ENCODE measurements at places on chromosomes 7 and 10.

DNA sequence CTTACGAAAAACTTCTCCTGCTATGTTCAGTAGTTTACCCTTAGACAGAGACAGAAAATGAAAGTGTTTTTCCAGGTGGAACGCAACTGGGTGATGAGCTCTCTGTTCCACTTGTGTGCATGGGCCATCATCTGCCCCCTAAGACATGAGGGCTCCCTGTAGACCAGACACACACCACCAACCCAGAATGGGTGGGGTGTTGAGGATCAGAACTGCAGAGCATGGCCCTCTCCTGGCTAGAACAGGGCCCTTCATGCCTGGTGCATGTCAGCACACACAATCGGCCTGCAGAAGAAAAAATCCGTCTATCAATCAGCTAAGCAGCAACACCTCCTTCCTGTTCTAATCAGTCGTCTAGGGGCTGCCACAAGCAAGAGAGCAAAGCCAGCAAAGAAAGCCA, 186.2 kb upstream of the INHBA start:
- no peak for DNase-seq

DNA sequence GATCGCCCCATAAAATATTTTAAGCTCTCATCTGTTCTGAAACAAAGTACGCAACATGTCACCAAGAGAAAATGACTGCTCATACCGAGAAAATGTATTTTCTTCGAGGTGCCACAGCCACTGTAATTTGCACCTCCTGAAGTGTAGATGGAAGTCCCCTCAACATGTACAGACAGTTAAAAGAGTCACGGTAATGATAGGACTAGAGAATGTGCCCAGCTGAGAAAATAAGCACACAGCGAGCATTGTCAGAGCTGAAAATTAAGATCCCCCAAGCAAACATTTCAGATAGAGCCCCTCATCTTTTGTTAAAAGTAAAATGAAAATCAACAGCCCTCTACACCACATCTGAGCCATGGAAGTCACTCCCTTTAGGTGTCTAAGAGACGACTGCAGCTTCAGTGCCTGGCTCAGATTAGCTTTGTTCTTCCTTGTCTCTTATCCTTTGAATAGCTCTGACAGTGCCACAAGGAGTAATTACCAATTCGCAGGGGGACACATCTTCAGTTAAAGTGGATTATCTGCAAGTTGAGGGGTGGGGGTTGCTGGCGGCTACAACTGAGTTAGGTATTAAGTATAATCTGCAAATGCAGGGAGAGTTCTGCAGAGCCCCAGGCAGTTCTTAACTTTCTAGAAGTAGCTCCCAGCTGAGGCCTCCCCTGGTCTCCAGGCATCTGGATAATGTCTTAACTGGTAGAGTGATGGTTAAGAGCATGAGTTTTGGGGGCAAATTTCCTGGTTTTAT, 222.7 kb upstream of the C7orf33 start:
- no peak for DNase-seq

DNA sequence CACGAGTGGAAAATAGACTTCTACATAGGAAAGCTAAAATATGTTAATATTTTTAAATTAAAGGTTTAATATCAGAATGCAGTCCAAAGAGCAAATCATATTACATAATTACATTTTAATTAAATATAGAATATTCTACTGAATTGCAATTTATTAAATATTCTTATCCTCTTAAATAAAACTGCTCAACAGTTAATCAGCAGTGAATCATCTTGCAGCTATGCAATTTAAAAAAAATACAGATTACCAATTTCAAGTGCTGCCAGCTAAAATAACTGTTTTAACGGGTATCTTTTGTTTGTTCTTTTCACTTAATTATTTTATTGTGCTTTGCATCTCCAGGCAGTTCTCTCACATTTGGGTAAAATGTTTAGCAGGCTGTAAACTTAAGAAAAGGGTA, 82.2 kb downstream of the ZNRF2 start:
- no peak for DNase-seq

DNA sequence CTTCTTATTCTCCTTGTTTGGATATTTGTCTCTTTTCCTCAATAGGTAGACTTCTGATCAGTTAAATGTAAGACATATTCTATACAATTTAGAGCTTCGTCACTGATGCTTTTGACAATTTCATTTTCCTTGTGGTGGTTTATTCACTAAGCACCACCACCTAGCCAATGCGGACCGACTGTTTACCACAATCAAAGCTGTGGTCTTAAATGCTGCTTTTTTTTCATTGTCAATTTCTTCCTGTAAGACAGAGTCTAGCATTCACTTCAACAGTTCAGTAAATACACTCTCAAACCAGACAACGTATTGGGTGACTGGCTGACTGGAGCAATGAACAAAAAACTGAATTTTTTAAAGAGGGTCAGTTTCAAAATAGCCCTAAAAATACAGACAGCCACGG, 239.0 kb downstream of the DNAJB6 start:
- no peak for DNase-seq

- no peak for DNase-seq
These were observed 62.5 kb upstream of the RAPGEF5 start for GRCh38 chr7:22419488-22419887.

DNA sequence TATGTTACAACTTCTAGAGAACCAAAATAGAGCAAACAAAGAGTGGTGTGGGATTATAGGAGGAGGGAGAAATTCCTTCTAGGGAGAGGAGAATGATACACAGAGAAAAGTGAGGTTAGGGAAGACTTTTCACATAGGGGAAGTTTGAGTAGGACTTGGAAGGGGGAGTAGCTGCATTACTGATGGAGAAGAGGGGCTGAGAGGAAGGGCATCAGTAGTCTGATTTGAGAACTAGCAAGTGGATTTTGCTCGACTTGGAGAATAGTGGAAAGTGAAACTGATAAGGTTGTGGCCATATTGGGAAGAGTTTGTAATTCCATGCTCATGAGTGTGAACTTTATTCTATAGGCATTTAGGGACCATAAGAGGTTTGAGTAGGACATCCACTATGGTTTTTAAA, 6.1 kb downstream of the NRF1 start:
- DNase-seq = no peak

- peak; percentile 10 for DNase-seq
These were observed 266.0 kb downstream of the USP6NL start for GRCh38 chr10:11345224-11346054.

GRCh38 chr7:158262284-158263109, 325.1 kb downstream of the PTPRN2 start:
- no peak for DNase-seq

- no peak for DNase-seq
These were observed 510.4 kb downstream of the SUGCT start for GRCh38 chr7:40645197-40645596.

GRCh38 chr10:80684259-80684658, 146.6 kb downstream of the SH2D4B start:
- DNase-seq = no peak

DNA sequence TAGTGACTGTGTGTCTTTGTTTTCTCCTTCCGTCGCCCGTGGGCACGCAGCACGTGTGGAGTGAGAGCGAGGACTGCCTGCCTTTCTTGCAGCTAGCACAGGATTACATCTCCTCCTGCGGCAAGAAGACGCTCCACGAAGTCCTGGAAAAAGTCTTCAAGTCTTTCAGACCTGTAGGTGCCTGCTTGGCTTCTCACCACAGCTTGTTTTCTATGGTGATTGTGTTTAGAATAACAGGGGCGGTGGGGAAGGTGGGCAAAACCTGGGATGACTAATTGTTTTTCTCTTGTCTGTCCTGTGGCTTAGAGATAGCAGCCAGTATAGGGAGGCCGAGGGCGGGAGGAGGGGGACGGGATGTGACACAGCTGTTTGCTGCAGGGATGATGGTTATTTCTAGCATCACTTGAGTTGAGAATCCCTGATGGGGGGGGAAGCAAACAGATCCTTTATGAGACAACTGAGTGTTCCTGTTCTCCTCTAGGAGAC, 11.4 kb downstream of the MTURN start:
- no peak for DNase-seq

DNA sequence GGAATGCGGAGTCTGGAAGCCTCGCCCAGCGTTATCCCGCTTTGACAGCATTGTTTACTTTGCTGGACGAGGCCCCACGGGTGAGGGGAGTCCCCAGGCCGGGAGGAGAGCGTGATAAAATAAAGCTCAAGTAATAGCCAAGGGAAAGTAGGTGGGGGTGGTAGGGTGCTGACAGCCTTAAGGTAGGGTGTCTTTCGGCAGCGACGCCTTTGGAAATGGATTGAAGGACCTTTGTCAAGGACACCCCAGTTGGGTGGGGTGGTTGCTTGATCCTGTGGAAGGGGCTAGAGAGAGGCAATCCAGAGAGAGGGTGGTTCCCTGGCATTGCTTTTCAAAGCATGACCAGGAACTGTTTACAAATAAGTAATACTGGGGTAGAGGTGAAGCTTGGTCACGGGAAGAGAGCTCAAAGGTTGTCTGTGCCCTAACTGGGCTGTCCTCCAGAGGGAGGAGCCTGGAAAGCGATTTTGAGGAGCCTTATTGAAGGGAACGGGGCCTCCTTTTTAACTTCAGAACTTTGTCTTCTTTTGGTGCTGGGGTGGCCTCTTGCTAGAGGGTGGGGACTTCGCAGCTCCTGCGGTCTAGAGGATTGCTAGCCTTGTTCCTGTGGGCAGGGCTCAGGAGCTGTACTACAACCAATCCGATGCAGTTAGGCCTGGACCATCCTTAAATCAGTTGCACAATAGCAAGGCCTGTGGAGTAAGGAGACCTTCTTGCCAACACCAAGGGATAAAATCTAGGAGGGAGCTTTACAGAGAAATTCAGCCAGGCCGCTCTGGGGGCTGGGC, 1.3 kb downstream of the EIF4EBP2 start:
- peak; percentile 87 for DNase-seq

DNA sequence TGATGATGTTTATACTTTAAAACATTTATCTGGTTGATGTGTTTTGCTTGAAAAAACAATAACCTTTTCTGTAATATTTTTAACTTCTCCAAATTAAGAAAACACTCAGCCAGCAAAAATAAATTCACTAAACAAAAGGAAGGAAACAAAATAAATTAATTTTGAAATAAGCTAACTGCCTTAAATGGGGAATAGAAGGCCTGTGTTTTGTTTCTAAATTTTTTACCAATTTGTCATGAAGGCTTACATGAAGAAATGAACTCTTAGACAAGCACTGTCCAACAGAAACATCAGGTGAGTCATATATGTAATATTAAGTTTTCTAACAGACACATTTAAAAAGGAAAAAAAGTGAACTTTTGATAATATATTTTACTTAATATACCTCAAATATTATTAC, 68.5 kb downstream of the LRRN3 start:
- no peak for DNase-seq

DNA sequence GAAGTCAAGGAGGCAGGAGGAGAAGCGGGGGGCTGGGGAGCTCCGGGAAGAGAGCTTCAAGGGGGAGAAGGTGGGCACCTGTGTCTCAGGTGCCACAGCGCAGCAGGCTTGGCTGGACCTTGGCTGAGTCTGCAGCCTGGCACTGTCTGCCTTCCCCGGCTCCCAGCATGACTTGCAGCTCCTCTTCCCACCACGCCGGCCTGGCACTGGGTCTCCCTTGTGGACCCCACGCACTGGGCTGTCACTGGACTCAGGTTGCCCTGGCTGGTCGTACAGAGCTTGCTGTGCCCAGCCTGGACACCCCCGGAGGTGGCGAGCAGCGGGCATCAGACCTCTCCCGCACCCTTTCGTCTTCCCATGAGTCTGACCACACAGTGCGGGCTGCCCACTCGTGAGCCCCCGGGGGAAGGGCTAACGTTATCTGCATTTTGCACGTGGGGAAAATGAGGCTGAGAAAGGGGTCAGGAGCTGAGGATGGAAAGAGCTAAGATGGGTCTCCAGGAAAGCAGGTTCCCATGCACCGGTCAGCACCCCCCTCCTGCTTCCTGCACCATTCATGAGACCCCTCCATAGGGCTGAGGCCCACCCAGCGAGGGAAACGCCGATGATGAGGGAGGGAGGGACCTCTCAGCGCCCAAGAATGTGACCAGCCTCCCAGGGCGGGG, 40.3 kb upstream of the PSMG3 start:
- DNase-seq = no peak

DNA sequence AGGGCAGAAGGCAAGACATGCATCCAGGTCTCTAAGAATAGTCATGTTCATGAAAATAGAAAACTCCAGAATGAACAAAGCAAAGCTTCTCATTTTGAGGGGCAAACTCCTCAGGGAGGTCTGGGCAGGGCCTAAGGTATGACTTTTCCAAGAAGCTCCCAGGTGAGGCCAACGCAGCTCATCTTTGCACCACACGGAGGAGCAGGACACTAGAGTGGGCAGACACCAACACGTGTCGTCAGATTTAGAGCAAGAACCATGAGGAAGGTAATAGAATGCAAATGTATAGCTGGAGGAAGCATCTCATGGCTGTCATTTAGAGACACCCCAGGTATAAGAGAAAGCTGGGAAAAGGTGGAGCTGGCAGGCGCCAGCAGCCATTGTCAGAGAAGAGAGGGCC, 95.7 kb downstream of the WDFY4 start:
- no peak for DNase-seq

DNA sequence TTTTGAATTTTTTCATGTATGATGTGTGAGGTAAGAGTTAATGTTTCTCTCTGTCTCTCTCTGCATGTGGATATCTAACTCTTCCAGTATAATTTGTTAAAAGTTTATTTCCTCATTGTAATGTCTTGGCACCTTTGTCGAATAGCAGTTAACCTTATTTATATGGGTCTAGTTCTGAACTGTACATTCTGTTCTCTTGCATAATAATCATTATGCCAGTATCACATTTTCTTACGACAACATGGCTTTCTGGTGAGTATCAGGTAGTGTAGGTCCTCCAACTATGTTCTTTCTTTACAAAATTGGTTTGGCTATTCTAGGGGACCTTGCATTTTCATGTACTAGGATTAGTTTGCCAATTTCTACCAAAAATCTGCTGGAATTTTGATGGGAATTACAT, 337.0 kb upstream of the FZD8 start:
- DNase-seq = no peak

- peak; percentile 21 for DNase-seq
These were observed 250.8 kb downstream of the CCDC3 start for GRCh38 chr10:12750526-12751201.

DNA sequence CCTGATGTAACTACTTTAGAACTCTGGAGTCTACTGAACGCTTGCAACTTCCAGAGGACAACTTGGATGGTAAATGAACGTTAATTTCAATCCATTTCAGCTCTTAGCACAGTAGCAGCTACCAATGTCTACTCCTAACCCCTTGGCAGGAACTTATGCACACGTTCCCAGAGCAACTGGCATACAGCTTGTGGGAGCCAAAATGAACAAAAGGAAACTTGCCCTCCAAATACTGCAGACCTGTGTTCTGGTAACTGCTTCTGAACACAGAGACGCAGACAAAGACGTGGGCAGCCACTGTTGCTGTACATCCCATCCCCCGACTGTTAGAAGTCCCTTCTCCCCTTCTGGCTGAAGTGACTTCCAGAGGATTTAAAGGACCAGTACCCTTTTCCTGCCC, 61.3 kb downstream of the XPNPEP1 start:
- no peak for DNase-seq

- DNase-seq = no peak
These were observed 10.3 kb upstream of the HSPB1 start for GRCh38 chr7:76292213-76292573.

DNA sequence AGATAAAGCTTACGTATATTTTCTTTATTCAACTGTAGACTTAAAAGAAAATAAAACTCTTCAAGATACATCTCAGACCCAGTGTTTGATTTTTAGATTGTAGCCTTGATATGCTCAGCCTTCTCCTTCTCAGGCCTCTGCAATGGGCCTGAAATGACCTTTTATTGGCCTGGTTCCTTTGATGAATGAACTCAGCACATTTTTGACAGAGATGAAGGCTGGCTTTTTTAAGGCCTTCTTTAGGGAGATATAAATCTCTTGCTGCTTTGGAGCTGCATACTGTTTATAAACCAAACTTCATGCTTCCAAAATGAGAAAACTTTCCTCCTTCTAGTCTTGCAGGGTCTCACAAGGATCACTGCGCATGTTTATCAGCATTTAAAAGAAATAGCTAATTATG, 1049.8 kb downstream of the LRMDA start:
- DNase-seq = no peak

Data from body of pancreas (tissue), 4 donors.